NCI-H1092 treated with DMSO at 0.1 percent for 48 hours (cell line): ENCODE measurements at places on chromosomes 3 and 15.

DNA sequence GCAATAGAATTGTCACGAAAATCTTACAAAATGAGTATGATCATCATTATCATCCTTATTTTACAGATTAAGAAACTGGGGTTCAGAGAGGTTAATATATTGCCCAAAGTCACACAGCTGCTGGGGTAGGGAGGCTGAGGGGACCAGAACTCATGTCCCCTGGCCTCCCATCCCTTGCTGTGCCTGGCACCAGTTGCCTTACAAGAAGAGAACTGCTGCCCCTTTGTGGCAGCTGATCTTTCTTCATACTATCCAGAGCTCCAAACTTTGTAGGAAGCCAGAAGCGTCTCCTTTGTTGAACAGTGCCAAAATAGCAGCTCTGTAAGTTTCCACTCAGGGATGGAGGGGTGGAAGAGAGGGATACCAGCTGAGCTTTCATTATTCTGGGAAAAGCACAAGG, 236.8 kb upstream of the TBC1D5 start:
- no peak for DNase-seq

GRCh38 chr3:9231471-9231870, 18.0 kb downstream of the SRGAP3 start:
- no peak for DNase-seq

DNA sequence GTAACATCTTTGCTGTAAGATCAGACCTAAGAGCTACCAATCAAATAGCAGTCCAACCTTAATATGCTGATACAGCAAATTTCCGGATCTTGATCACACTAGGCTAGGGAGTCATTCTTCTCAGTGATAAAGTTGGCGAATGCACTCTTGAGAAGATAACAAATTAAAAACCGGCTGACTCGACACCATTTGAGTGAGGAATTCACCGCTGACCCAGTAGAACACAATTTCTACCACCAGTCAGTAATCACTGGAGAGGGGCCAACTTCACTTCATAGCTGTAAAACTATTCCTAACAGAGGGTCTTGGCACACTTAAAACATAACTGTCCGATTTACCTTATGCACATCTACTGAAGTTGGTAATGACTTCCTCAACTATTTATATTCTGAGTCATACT, 47.2 kb downstream of the MEIS2 start:
- no peak for DNase-seq

- DNase-seq = no peak
Measured at GRCh38 chr3:144332868-144333267, 361.2 kb downstream of the DIPK2A start.

GRCh38 chr15:58077427-58077826, 11.9 kb upstream of the ALDH1A2 start:
- peak; percentile 4 for DNase-seq

GRCh38 chr3:133573629-133574194, at the start of gene CDV3:
Gene CDV3, plus strand, starts transcription at chr3:133573686. Its CDS starts 359 bp downstream, at chr3:133574045.
- DNase-seq = no peak

- DNase-seq = no peak
Measured at GRCh38 chr15:76062286-76062685, 2.5 kb downstream of the TMEM266 start.

- DNase-seq = no peak
Measured at GRCh38 chr15:71329041-71329440, 213.8 kb downstream of the THSD4 start.

DNA sequence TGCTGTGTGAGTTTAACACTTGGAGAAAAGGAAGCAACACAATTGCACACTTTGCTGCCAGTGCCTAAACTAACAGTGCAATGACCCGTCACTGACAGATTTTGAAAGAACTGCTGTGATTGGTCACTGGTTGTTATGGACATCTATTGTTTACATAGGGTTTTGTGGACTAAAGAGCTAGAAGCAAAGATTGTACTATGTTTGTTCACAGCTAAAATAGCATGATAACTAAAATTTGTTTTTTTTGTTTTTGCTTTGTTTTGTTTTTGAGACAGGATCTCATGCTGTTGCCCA, 112.4 kb upstream of the GOLGA8J start:
- no peak for DNase-seq

- no peak for DNase-seq
Measured at GRCh38 chr3:183038221-183038620, 57.9 kb upstream of the DCUN1D1 start.

DNA sequence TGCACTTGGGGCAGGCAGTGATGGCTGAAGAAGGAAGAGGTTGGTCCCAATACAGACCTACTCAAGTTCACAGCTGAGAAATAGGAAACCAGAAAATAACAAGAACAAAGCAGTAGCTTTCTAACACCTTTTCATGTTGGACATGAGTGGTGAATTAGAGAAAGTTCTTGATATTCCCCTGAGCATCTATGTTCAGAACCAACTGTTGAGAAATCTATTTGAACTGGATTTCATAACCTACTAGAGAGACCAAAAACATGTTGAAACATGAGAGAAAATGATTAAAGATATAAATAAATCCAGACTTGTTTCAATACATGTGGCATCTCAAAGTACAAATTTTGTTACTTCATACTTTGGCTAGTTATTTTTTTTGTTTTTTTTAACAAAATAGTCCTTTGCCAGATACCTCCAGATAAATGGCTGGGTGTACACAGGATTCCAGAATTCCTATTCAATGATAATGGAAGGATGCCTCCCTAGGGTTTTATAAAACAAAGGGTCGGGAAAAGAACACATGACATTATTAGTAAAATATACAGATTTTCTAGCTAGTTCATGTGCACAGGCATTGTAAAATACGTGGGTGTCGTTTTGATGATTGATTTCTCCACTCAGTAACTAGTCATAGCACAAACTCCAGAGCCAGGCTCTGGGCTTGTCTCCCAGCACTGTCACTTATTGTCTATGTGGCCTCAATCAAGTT, 34.4 kb upstream of the TNFSF10 start:
- DNase-seq = no peak

DNA sequence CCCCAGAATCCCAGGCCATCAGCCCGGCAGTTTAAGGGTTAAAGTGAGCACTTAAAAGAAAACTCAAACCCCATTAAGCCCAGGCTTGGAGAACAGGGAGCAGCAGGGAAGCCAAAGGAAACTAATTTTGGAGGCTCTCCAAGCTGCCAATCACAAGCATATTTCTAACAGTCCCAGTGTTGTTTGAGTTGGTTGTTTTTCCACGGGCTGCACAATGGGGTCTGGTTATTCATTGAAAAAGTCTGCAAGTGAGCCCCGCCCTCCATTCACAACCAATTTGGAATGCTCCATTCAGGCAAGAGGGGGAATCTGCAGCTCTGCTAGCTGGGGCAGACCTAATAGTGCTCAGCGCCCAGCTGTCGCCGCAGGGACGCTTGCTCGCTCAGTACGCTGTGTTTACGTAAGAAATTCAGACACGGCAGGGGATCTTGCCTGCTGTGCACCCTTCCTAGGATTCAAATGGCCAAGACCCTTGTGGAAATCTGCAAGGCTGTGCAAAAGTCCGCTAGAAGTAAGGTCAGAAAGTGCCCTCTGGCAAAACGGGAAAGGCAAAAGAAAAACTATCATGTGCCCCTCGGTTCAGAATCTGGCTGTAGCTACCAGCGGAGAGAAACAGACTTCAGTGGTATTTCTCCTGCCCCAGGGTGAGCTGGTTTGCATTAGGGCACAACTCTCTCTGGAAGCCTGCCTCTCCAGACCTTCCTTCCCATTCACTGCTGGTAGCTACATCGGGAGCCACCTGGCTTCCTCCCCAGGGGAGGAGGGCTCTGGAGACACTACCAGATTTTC, 11.0 kb downstream of the ETV5 start:
- DNase-seq = peak; percentile 86

GRCh38 chr3:88113311-88114162, 36.2 kb upstream of the C3orf38 start:
- DNase-seq = peak; percentile 62

- no peak for DNase-seq
Measured at GRCh38 chr3:129277829-129278271, 820 bp upstream of the HMCES start.

DNA sequence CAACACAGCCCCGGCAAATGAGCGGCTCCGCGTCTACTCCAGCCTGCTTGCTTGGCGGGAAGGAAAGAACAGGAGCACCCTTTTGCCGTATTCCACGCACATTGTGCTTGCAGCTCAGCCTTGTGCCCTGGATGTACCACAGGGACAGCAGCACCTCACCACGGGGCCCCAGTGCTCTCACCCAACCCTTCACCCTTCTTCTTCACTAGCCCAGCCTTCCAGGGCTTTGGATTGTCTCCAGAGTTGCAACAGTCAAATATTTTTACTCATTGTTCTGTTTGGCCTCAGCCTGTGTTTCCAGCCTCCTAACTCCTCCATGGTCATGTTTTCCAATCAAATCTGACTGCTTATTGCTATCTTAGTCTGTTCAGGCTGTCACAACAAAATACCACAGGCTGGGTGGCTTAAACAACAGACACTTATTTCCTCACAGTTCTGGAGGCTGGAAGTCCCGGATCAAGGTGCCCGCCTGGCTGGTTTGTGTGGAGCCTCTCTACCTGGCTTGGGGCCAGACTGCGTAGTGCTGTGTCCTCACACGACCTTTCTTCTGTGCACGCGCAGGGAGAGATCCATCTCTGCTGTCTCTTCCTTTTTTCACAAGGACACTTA, 79.2 kb upstream of the ABHD17C start:
- peak; percentile 68 for DNase-seq

DNA sequence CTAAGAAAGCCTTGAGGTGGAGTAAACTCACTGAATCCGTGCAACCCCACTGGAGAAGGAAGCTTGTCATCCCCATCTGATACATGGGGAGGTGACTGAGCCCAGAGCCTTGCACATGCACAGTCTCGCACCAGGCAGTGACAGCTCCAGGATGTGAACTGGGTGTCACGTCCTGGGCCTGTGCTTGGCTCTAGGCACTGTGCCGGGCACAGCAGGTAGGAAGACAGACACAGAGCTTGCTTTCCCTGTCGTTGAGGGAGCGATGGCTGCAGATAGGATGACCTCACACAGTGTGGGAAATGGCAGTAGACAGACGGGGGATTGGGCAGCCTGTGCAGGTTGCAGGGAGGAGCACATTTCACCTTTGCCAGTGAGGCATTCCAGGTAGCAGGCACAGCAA, 12.2 kb upstream of the ATP2B2 start:
- DNase-seq = no peak

DNA sequence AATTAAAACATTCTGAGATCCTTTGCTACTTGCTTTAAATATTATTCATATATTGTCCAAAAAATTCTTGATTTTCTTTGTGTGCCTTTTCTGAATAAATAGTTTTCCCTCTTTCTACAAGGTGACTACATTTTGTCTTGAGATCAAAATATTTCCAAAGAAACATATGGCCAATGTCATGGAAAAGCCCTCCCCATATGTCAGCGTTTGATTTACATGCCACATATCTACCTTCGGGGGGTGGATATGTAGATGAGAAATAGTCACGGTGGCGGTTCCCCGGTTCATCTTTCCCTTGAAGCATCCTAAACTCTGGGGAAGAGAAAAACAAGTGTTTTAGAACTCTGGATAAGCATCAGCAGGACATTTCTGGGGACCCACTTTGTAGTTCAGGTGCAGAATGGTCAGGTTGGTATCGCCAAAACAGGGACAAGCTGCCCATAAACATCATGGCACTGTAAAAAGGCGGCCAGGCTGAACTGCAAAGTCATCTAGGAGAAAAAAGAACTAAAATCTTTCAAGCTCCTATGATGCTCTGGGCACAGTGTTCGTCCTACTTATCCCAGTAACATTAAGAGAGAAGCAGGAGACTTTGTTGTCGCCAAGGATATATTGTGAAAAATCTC, 91.5 kb downstream of the MEX3B start:
- DNase-seq = no peak

DNA sequence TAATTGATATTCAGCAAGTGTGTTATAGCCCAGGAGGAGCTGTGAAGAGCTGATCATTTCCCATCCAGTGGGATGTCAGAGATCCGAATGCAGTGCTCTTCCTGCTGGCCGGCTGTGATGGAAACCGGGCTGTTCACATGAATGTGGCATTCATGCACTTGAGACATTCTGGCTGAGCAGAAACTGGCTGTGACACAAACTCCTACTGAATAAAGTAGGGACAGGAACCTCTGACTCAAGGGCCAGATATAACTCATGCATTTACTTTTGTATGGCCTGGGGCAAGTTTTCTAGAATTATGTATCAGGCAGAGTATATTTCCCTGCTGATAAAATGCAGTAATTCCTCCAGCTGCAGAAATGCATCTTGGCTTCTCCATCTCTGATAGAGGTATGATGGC, 83.4 kb upstream of the FAM3D start:
- no peak for DNase-seq

DNA sequence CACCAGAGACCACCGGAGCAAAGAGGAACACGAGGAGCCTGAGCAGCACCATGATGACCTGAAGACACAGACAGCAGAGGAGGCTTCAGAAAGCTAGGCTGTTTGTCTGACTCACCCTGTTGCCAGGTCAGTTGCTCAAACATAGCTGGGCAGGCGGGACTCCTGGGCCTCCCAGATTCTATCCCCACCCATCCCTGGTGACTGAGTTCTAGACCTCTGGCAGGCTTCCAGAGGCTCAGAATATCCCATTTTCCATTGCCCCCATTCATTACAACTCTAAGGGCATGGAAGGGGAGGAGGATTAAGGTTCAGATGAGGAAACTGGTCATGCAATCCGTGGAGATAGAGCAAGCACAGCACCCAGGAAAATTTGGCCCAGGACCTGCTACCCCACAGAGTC, at the start of gene CDHR4:
CDHR4 (minus strand) TSS at position 113 of the 400 bp plus-strand sequence; CDS start at position 52, 61 bp downstream.
- no peak for DNase-seq

- DNase-seq = no peak
Measured at GRCh38 chr3:126519506-126520455, 2.2 kb upstream of the UROC1 start.

DNA sequence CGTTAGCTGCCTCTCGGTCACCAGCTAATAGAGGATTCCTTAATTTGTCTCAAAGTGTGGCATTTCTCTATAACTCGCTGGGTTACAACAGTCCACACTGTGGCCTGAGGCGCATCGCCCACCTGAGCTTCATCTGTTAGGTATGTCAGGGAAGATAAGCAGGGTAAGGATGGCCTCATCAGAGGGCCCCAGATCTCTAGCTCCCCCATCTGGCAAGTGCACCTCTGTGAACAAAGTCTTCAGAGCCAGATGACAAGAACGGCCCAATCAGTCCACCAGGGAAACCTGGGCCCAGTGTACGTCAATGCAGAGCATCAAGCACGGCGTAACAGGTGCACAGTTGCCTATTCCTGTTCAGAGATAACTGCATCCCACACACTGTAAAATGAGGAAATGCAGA, 23.2 kb downstream of the FRG2C start:
- DNase-seq = no peak

- DNase-seq = no peak
Measured at GRCh38 chr3:196140224-196140623, 58.3 kb upstream of the TFRC start.

DNA sequence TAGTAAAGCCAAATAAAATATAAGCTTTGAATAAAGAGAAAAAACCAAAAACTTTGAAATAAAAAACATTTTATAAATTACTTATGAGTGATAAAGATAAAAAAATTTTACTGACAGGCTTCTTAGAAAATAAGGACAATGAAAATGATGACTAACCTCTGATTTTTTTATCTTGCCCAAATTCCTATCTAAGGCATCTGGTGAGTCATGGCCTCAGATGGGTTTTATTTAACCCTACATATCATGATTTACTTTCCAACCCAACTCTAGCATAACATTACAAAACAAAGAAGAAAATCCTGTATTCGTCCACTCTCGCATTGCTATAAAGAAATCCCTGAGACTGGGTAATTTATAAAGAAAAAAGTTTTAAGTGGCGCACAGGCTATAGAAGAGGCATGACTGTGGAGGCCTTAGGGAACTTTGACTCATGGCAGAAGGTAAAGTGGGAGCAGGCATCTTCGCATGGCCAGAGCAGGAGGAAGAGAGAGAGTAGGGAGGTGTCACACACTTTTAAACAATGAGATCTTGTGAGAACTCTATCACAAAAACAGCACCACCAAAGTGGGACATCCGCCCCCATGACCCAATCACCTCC, 152.1 kb downstream of the NEK10 start:
- DNase-seq = no peak

- no peak for DNase-seq
Measured at GRCh38 chr3:5035692-5036391, 56.6 kb downstream of the BHLHE40 start.
